Activated naive CD8-positive, alpha-beta T cell treated with anti-CD3 and anti-CD28 coated beads, Interleukin-2, amount 10 ng/mL, durations not matched to agents 7 days and 5 days (primary cell): ENCODE measurements at places on chromosomes 1 and 21.

- no peak for DNase-seq
Measured at GRCh38 chr1:228917342-228917741, 182.1 kb downstream of the RHOU start.

DNA sequence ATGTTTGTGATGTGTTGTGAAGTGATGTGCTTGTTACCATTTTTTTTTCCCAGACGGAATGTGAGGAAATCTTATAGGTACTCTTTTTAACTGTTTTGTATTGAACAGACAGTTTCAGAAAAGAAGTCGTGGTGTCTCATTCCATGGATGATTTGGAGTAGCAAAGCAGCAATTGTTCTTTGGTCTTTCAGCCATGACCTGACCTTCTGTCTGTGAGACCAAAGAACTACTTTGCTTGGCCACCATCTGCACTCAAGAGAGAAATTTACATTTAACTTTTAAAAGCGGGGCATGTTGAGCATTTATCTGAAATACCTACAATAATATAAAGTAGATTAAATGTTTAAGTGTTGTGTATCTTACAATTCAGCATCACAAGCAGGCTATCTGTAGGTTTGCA, 90.2 kb downstream of the SDCCAG8 start:
- no peak for DNase-seq

DNA sequence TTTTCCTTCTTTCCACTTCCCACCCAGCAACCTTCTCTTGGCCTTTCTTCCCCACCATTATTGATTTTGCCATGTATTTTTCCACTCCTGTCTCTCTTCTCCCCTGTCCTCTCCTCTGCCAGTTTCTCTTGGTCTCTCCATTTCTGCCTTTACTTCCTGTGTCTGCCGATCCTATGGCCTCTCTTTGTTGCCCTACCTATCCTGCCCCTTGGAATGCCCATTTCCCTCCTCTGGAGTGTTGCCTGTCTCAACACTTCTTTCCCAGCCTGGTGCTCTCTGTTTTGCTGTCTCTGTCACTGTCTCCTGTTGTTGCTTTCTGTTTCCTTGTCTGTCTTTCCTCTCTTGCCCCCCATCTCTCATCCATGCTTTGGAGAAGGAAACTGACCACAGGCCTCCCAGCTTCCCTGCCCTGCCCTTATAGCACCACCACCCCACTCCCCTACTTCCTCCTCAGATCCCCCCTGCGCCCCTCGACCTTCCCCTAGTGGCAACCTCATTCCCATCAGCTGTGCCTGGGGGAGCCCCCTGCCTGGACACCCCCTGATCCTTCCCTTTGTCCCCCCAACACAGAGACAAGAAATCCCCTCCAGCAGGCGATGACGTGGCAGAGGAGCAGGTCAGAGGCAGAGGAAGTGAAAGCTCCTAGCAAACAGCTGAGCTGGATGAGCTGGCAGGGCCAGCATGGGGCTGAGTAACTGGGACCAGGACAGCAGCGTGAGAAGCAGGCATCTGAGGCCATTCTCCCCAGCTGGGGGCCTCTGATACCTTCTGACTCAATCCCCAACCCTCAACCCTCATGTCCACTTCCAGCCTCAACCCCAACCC, 6.6 kb upstream of the ETV3L start:
- DNase-seq = no peak

DNA sequence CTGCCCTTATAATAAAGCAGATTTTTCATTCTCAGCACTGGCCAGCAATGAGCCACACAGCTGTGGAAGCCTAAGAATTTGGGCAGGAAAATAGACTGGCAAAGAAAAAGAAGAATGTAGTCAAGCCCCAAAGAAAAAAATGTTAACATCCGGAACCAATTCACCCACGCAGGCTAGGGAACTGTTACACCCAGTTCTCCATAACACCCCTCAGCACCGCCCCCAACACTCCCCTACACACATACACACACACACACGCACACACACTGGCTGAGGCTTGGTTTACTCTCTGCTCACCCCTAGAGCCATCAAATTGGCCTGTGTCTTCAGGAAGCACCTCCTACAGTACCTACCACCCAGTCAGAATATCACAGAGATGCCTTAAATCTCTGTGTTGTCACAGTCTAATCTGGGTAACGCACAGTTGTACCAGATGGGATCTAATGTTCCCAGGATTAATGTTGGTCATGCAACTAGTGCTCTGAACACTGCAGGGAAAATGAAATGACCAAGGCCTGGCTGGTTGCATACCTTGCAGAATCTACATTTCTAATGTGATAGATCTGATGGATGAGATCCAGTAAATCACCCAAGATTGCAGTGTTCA, 14.5 kb downstream of the TBX15 start:
- DNase-seq = no peak

GRCh38 chr1:231882333-231882732, 255.7 kb downstream of the DISC1 start:
- no peak for DNase-seq

GRCh38 chr1:213176341-213176740, 125.3 kb downstream of the RPS6KC1 start:
- DNase-seq = no peak

GRCh38 chr1:23910553-23911246, 2.5 kb downstream of the CNR2 start:
- DNase-seq = no peak

DNA sequence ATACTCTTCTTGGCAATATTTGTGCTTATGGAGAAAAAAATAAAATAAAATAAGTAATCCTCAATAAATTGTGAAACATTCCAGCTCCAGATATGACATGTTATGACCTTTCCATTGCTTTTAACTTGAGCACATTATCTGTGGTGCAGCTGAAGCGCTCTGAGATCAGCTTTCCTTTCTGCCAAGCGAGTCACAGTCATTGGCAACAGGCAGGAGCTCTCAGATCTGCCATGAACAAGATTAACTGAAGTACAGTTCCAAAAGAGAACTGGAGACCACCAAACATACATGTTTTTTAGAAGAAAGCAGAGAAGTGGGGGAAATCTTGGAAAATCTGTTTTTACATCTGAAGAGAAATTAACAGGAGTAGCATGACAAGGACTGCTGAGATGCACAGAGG, 89.2 kb upstream of the DSCAM start:
- DNase-seq = no peak

GRCh38 chr1:206890125-206891060, 6.8 kb upstream of the IL24 start:
- DNase-seq = no peak
